Hippocampal formation (tissue), 2 donors: ENCODE measurements at places on chromosomes 4 and X.

DNA sequence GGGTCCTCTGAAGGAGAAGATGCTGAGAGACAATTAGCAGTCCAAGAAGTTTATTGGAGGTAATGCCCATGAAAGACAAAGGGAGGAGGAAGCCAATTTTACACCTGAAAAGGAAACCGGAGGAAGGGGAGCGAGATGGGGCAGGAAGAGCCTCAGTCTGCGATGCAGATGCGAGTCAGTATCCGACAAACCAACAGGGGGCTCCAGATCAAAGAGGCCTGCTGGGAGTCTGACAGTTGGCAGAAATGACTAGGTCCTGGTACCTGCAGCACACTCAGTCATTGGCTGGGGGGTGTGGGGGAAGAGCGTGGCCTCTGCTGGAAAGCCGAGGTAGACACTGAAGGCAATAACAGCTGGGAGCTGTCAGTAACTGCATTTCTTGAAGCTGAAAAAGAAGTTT is 231.1 kb upstream of the CENPE start:
- no peak for DNase-seq

GRCh38 chr4:27293831-27294230 is 433.2 kb downstream of the STIM2 start:
- no peak for DNase-seq

DNA sequence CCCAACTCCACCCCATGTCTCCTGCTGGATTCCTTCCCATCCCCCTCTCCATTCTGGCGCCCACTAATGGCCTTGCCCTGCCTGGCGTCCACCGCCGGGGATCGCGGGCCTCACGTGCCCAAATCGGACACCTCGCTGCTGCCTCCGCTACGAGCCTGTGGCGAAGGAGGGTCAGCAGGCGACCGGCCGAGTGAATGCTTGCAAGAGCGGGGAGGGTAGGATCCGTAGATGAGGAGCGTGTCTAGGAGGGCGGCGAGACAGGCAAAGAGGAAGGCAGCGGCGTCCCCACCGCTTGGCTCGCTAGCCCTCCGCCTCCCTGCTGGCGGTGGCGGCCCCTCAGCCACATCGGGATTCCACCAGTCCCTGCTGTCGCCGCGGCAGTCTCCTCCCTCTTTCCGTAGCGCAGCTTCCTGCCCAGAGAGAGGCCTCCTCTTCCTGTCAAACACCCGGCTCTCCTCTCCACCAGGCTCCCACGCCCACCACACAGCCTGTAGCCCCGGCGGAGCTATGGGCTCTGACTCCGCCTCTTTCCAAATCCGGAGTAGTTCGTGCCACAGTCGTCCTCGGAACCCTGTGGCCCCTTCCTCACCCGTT is at the start of gene SPIN2B:
TSS of gene SPIN2B (minus strand) at position 387 of the 594 bp plus-strand sequence.
- peak; percentile 45 for DNase-seq

- DNase-seq: no peak
These were observed 1930.0 kb upstream of the AGA start for GRCh38 chr4:179372242-179372641.

DNA sequence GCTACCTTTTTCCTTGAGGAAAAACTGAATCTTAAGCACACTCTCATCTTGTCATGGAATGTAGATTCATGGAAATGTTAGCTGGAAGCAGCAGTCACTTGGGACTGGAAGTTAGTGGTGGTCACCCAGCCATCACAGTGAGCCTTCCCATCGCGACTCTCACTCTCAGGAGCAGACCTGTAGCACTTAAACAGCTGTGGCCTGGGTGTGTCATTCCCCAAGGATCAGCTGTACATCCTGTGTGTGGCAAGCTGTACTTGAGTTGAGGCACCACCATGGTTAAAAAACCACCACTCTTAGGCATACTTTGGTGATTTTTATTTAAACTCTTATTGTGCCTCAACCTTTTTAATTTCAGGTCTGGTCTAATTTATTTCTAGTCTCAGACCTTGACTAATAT is 46.7 kb downstream of the JADE1 start:
- no peak for DNase-seq

DNA sequence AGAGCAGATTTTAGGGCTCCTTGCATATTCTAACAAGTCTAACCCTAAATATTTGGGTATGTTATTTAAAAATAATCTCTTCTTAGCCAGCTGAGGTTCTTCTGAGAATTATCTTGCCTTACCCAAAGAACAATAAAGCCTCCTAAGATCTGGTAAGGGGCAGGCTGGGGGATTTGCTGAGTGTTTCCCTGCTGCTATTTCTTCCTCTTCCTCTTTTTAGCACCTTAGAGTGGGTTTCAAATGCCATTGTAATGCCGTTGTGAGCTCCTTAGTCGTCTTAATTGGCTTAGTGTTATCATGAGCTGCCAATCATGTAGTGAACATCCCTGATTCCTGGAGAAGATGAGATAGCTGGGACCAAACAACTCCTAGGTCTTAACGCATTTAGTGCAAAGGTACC is 15.4 kb downstream of the STOX2 start:
- DNase-seq: no peak

GRCh38 chr4:155060419-155060818 is 148.0 kb upstream of the NPY2R start:
- DNase-seq: no peak

DNA sequence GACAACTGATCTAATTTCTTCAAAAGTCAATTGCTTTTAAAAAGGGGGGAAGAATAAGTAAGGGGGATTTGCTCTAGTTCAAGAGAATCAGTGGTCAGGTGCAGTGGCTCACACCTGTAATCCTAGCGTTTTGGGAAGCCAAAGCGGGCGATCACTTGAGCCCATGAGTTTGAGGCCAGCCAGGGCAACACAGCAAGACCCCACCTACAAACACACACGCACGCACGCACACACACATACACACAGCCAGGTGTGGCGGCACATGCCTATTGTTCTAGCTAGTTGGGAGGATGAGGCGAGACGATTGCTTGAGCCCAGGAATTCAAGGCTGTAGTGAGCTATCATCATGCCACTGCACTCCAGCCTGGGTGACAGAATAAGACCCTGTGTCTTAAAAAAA is 9.6 kb downstream of the GRSF1 start:
- DNase-seq: no peak

GRCh38 chr4:168437192-168437943 is 42.9 kb downstream of the DDX60L start:
- DNase-seq: no peak

GRCh38 chr4:3223956-3224748 is 24.8 kb upstream of the MSANTD1 start:
- DNase-seq: no peak

DNA sequence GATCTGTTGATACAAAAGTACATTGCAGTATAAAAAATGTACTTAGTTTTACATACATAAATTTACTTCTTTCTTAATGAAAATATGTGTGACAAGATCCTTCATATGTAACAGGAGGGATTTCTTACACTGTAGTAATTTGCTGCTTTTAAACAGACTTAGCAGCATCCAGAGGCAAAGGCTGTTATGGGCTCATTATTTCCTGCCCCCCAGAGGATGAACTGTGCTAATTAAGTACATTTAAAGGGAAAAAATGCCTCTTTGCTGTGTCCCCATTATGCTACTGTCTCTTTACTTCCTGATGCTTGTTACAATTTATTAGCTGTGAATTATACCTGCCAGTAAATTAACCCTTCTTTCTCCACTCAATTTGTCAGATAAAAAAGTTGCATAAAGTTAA is 47.1 kb downstream of the NDST3 start:
- no peak for DNase-seq

GRCh38 chr4:138401334-138401733 is 159.2 kb upstream of the SLC7A11 start:
- no peak for DNase-seq

GRCh38 chrX:151694661-151695582 is at the start of gene PRRG3:
Gene PRRG3, plus strand, starts transcription at chrX:151695458. Its CDS starts 3,357 bp downstream, at chrX:151698815.
- no peak for DNase-seq

DNA sequence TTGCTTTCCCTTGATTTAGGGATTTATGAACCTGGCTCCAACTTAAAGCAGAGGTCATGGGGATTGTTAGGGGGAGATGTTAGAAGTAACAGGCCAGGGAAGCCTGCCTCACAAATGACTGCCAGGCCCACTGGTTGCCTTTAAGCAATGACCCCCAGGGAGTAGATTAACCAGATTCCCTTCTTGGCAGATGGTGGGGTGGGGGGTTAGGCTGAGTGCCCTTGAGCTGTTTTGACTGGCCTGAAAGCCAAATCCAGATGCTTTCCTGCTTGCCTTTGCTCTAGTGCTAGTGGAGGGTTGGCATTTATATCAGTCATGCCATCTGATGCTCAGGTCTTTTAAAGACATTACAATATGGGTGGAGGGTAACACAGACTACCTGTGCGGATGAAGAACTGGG is 128.1 kb downstream of the TMEM164 start:
- DNase-seq: no peak

- DNase-seq: no peak
These were observed 870.6 kb upstream of the SLIT2 start for GRCh38 chr4:19381068-19381467.

DNA sequence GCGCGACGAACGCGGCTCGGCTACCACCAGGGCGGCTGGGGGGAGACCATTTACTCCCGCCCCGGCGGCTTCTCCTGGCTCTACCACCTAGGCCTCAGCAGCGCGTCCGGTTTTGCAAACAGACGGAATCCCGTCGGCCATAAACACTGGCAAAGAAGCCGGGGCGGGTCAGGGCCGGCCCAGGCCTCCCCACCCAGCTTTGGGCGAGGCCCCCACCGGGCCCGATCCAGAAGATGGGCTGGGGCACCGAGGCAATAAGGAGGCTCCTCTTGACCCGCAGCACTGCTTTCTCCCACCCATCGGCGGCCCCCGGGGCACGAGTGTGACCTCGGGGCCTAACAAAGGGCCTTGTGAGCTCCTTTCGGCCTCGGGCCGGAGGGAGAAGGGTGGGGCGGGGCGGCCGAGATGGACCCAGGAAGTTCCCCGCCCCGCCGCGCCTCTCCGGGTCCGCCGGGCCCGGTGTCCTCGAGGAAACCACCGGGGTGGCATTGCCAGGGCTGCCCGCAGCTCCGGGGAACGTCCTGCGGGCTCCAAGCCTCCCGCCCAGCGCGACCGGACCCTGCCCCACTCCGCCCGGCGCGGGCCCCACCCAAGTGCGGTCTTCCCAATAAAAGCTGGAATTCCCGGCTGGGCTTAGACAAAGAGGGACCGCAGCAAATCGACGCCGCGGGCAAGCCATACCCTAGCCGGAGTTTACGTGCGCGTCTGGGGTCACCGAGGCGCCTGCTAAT is 5.9 kb downstream of the BCOR start:
- DNase-seq: no peak

GRCh38 chr4:116952530-116953136 is 132.7 kb downstream of the TRAM1L1 start:
- no peak for DNase-seq

GRCh38 chr4:134695433-134695832 is 493.8 kb upstream of the PABPC4L start:
- DNase-seq: no peak
